H1 (cell line): ENCODE measurements at places on chromosomes 2 and 18. TPM values are rescaled to one million over a fixed set of nuclear protein-coding genes. Genes with fewer than 3 reads are reported as not detected.

- H3K4me3 ChIP-seq = no peak overlapping the region
- no peaks in the 10 kb centered on the region for H3K36me3 ChIP-seq
- no peak for DNase-seq
- no peak overlapping the region for H3K27ac ChIP-seq
Measured at GRCh38 chr2:206739271-206739670, 21.1 kb upstream of the DYTN start.

Gene NEU2
- not detected in 2 replicates for total RNA-seq

Gene GLI2
- 46.9 and 49.8 TPM in 2 replicates for total RNA-seq

GRCh38 chr2:53131416-53131815 lies 636.2 kb upstream of the CHAC2 start:
- no peak overlapping the region for H3K27ac ChIP-seq
- no peak for DNase-seq
- no peaks in the 10 kb centered on the region for H3K4me1 ChIP-seq
- H3K36me3 ChIP-seq = no peaks in the 10 kb centered on the region
- H3K4me3 ChIP-seq = no peak overlapping the region

GRCh38 chr2:62197011-62197924 lies 1.4 kb downstream of the B3GNT2 start:
- H3K4me3 ChIP-seq = peak overlapping the region; percentile 93
- H3K27me3 ChIP-seq = no peaks in the 10 kb centered on the region
- DNase-seq = peak; percentile 62
- peaks cover 26% of the 10 kb centered on the region for H3K4me1 ChIP-seq

DNA sequence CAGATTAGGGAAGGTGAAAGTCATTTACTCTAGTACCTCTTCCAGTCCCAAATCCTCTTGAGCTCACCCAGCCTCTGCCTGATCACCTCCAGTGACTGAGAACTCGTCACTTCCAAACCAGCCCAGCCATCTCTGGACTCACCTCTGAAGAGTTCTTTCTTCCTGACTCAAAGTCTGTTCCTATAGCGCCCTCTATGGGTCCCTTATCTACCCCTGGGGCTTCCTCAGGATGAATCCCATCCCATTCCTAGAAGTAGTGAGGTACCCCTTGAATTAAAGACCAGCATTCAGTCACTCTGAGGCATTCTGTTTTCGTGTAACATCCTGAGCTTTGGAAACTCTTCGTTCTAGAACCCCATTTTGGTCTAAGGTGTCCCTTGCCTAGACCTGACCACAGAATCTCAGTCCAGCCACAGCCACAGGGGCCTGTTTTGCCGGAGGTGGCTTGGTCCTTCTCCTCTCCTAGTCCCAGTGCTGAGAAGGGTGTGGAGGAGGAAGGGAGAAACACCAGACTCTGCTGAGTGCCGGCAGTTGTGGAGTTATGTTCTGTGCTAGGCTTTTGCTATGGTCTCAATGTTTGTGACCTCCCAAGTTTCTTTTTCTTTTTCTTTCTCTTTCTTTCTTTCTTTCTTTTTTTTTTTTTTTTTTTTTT lies 32.7 kb downstream of the SIX3 start:
- H3K36me3 ChIP-seq = no peaks in the 10 kb centered on the region
- DNase-seq = no peak
- H3K4me1 ChIP-seq = peaks cover 4% of the 10 kb centered on the region
- H3K27me3 ChIP-seq = no peaks in the 10 kb centered on the region
- no peak overlapping the region for H3K4me3 ChIP-seq
- H3K27ac ChIP-seq = no peak overlapping the region

Gene PLCD4
- total RNA-seq = 0.50 and 0.61 TPM in 2 replicates

- no peak for DNase-seq
- H3K27me3 ChIP-seq = no peaks in the 10 kb centered on the region
- no peaks in the 10 kb centered on the region for H3K36me3 ChIP-seq
- no peak overlapping the region for H3K4me3 ChIP-seq
Measured at GRCh38 chr2:238484522-238485452, 58.1 kb downstream of the ASB1 start.

Gene LRRC30
- not detected in 2 replicates for total RNA-seq

GRCh38 chr2:158718851-158719250 lies 76.3 kb upstream of the DAPL1 start:
- H3K4me1 ChIP-seq = no peaks in the 10 kb centered on the region
- no peaks in the 10 kb centered on the region for H3K36me3 ChIP-seq
- no peak overlapping the region for H3K4me3 ChIP-seq
- DNase-seq = no peak
- no peak overlapping the region for H3K27ac ChIP-seq

DNA sequence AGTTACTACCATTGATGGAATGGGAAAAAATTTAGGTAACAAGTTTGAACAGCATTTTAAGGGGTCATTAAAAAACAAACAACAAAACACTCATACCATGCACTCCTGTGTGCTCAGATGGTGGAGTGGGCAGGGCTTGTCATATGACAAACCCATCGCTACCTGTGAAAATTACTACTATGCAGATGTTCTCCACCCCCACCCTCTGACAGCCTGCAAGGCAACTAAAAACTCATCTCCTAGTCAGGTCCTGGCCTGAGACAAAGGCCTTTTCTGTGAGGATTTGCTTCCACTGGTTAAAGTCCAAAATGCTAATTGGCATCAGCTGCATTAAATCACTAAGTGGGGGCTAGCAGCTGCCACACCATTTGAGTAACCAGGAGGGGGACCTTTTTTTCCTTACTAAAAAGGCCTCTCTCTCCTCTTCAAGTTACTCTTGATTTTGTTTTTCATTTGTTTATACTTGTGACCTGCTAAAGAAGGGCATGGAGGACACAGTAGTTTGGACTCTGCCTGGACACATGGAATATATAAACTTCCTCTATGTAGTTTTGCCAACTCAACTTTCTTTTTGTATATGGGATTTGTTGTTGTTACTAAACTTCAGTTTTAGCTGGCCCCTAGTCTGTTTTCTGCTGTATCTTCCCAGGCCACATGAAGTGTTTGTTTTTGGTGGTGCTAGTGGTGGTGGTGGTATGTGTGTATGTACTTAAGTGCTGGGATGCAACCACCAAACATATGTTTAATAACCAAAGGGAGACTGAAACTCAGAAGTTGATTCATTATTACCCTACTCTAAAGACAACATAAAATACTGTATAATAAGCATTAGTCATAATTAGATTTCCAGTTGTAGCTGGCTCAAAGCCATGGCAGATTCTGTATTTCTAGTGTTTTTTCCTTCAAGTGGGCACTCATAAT lies 121.3 kb downstream of the MAP4K4 start:
- H3K4me3 ChIP-seq = no peak overlapping the region
- no peak overlapping the region for H3K27ac ChIP-seq
- no peaks in the 10 kb centered on the region for H3K27me3 ChIP-seq
- peaks cover 12% of the 10 kb centered on the region; the same call in 1 of the 2 replicates for H3K4me1 ChIP-seq

Gene CEP68
- total RNA-seq = 22.5 and 23.2 TPM in 2 replicates

Gene CMPK2
- 0.28 and 0.31 TPM in 2 replicates for total RNA-seq

DNA sequence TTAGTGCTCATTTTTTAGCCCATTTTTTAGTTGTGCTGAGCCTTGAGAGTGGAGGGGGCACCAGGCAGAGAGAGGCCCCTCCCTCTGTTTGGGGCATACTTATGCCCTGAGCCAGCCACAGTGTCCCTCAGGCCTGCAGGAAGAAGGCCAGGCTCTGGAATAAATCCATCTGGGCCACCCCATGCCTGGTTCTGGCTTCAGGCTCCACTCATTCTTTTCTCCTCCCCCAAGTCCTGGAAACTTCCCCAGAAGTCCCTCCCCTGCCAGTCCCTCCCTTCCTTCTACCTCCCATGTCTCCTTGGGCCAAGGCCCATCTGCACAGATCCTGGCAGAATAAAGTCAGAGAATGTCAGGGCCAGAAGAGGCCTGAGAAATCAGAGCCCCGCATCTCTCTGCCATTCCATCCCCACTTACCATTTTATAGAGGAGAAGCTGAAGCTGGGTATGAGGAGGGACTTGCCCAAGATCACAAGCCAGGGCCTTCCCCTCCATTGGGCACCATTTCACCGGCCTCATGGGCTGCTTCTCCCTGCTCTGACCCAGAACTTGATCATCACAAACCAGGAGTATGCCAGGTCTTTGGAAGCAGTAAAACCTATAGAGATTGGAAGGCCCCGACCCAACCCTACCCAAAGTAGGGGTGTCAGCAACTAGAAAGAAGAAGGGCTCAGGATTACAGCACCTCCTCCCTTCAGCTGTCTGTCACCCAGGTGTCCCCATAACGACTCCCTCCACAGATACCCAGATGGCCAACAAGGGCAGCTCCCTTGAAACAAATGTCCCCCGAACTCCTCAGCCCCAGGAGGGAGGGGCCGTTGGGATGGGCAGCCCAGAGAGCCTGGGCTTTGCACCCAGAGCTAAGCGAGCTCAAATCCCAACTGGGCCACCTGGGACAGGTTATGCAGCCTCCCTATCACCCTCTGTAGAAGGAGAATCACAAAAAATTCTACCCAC lies 108.4 kb downstream of the POLR1A start:
- H3K27ac ChIP-seq = no peak overlapping the region
- DNase-seq = no peak
- peaks cover 4% of the 10 kb centered on the region; the same call in 1 of the 2 replicates for H3K4me1 ChIP-seq
- no peaks in the 10 kb centered on the region for H3K27me3 ChIP-seq
- H3K4me3 ChIP-seq = no peak overlapping the region
- no peaks in the 10 kb centered on the region for H3K36me3 ChIP-seq

GRCh38 chr18:44732599-44732998 lies 51.9 kb downstream of the SETBP1 start:
- no peaks in the 10 kb centered on the region for H3K4me1 ChIP-seq
- H3K36me3 ChIP-seq = no peaks in the 10 kb centered on the region
- no peak overlapping the region for H3K4me3 ChIP-seq
- no peak for DNase-seq

GRCh38 chr2:139225961-139226360 lies 445.8 kb upstream of the NXPH2 start:
- DNase-seq = no peak
- no peak overlapping the region for H3K4me3 ChIP-seq
- no peaks in the 10 kb centered on the region for H3K4me1 ChIP-seq
- H3K27ac ChIP-seq = no peak overlapping the region

- H3K4me3 ChIP-seq = no peak overlapping the region
- no peak for DNase-seq
- no peaks in the 10 kb centered on the region for H3K27me3 ChIP-seq
Measured at GRCh38 chr2:83900862-83901261, 558.2 kb downstream of the SUCLG1 start.

- no peak overlapping the region for H3K27ac ChIP-seq
- no peaks in the 10 kb centered on the region for H3K27me3 ChIP-seq
Measured at GRCh38 chr2:221517696-221518151, 54.4 kb downstream of the EPHA4 start.

GRCh38 chr2:33215299-33215698 lies 261.1 kb upstream of the RASGRP3 start:
- no peak for DNase-seq
- H3K27ac ChIP-seq = no peak overlapping the region
- H3K4me3 ChIP-seq = no peak overlapping the region
- no peaks in the 10 kb centered on the region for H3K27me3 ChIP-seq
- H3K36me3 ChIP-seq = no peaks in the 10 kb centered on the region
- no peaks in the 10 kb centered on the region; the same call in 1 of the 2 replicates for H3K4me1 ChIP-seq

Gene AP1S3
- total RNA-seq = 19.7 and 20.2 TPM in 2 replicates

Gene MSTN
- total RNA-seq = not detected in 2 replicates
